GM18507 (cell line): ENCODE measurements at places on chromosomes 1 and 21.
A peak's percentile ranks its signal among the peaks of the same experiment; 100 is the strongest.

DNA sequence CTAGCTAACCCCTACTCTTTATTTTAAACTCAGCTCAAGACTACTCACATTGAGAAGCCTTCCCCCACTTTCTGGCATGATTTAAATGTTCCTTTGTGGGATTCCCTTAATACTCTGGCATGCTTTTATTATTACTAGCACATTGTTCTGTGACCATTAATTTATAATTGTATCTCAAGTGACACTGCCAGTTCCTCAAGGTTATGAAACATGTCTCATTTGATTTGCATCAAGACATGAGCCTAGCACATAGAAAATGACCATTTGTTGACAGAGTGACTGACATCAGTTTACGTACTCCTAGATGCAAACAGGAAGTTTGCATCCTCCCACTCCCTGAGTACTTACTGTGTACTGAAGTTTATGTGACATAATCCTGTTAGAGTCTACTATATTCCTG lies 15.2 kb downstream of the RGS4 start:
- DNase-seq = no peak

- DNase-seq = peak; percentile 28
These were observed 359 bp downstream of the LRRC3 start for GRCh38 chr21:44455524-44456213.

DNA sequence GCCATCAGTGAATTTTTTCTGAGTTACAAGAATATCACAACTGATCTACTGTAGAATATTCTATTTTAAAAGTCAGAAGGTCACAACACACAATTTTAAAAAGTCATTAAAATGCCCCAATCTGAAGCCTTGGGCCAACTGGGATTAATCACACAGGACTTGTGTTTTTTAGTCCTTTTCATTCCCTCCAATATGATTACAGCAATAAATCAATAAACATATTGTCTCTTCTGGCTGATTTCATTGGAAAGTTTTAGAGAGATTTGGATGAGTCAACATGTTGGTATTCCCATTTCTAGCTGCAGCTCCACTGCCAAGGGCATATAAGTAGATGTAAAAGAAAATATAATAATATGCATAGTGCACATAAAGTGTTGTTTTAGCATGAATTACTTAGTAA lies 85.8 kb downstream of the NIBAN1 start:
- no peak for DNase-seq

DNA sequence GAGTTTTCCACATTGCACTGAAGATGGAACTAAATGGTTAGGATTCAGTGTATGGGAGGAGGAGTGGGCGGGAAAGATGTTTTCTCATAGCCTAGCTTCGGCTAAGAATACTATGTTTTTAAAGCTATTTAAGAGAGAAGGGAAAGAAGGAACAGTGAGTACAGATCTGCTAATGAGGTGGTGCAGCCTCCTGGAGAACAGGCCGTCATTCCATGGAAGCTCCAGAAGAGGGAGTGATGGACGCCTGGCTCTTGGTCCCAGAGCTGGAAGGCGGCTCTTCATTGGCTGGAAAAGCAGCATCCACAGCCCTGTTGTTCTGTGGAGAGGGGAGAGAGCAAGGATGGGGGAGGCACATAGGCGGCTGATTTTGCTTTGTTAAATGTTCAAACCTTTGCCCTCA lies 6.9 kb downstream of the CAMK1G start:
- DNase-seq = no peak

- no peak for DNase-seq
These were observed 591 bp upstream of the KDM1A start for GRCh38 chr1:23018661-23019093.

DNA sequence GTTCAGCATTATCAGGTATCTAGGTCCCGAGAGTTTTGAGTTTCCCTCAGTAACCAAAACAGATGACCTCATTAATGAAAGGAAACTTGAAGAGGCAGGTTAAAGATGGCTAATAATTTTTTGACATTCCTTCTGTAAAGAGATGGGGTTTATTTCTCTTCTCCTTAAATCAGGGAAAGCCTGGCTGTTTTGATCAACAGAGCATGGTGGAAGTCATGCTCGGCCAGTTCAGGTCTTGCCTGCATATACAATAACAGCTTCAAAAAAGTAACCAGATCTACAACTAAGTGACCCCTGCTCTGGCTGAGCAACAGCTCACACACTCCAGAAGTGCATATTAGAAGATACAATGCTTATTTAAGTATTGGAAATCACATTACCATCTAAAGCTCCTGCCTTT lies 36.6 kb upstream of the POU2F1 start:
- DNase-seq = no peak

DNA sequence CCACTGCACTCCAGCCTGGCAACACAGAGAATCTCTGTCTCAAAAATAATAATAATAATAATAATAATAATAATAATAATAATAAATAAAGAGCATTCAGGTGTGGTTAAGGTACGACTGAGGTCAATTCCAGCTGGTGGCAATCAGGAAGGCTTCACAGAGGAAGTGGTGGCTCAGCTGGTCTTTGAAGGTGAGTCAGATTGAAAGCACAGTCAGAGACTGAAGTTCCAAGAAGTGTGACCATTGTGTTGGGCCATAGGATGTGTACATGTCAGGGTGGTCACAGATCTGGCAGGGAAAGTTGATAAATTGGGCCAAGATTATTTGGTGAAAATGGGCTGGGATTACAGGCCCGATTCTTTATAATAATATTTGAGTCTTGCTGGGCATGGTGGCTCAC lies 31.0 kb upstream of the MED18 start:
- peak; percentile 38 for DNase-seq

DNA sequence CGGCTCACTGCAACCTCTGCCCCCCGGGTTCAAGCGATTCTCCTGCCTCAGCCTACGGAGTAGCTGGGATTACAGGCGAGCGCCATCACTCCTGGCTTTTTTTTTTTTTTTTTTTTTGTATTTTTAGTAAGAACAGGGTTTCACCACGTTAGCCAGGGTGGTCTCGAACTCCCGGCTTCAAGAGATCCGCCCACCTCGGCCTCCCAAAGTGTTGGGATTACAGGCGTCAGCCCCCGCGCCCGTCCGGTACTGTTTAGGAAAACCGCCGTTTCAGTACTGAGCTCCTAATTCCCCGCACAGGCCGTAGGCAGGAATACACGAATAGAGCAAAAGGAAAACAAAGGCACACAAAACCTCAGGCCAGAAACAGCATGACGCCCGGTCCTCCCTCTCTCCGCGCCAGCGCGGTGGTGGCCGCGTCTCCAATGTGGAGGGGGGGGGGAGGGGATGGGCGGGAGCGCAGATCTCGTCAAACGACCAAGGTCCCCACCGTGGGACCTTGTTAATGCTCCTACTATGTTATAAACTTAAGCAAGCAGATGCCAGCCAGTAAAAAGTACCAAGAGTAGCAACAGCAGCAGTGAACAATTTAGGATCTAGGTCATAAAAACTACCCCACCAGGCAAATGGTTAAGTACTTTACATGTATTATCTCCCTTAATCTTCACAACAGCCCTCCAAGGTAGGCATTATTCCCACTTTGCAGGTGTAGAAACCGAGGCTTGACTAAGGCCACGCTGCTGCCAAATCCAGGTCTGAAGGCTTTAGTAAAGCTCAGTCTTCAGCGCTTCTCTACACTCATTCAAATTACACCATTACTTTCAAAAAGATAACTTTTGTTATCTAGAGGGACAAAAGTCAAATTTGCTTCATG lies 648 bp upstream of the ADAR start:
- no peak for DNase-seq

DNA sequence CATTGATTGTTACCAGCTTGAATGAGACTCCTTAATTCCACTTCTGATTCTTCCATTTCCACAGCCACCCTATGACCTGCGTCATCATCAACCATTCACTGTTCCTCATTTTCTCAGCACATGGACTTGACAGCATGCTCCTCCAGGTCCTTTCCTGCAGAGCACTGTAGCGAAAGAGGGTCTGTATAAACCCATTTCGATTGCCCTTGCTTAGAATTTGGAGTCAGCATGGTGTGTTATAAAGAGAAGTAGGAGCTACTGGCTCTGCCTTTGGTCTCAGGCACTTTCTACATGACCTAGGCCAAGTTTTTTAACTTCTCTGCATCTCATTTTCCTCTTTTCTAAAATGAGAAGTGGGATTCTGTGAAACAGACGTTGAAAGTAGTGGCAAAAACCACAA lies 133.8 kb downstream of the AK5 start:
- no peak for DNase-seq

- DNase-seq = no peak
These were observed 150.2 kb downstream of the FOXD2 start for GRCh38 chr1:47587891-47588582.

- no peak for DNase-seq
These were observed 540.0 kb downstream of the KIF26B start for GRCh38 chr1:245694753-245695195.

DNA sequence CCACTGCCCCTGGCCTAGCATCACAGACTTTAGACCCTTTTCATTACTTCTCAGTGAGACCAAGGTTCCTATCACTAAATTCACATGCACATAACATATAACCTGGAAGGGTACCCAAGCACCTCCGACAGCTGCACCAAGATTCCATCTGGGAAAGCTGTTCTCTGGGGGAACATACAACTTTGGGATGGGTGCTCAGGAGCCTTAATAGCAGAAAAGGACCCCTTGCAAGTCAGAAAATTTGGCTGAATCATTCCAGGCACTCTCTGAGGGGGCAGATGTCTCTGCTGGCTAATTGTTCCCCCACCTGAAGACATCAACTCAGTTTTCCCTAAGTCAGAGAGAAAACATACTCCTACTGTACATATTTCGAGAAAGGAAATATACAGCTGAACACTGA lies 41.3 kb upstream of the PSEN2 start:
- no peak for DNase-seq

- no peak for DNase-seq
These were observed 39.6 kb upstream of the ADAM30 start for GRCh38 chr1:119935915-119936314.

GRCh38 chr1:39922251-39922688 lies 20.6 kb upstream of the MYCL start:
- DNase-seq = no peak

GRCh38 chr1:2429780-2430591 lies 17.6 kb upstream of the PEX10 start:
- no peak for DNase-seq

- DNase-seq = no peak
These were observed 337.4 kb downstream of the SRGAP2C start for GRCh38 chr1:121522061-121522759.

DNA sequence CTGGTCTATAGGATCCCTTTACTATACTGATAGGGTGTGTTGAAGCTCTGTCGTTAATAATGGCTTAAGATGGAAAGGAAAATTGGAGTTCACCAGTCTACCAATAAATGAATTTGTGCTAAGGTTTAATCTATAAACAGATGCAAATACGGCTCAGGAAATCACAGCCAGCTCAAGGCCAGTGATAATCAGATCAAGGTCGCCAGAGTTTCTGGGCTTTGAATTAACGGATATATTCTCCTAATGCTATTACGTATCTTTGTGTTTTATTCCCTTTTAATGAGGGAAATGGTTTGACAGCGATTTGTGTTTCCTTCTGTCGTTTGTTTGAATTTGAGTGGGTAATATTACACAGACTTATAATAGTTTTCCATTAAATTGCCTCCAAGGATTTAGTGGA lies 279.6 kb downstream of the BACH1 start:
- no peak for DNase-seq

DNA sequence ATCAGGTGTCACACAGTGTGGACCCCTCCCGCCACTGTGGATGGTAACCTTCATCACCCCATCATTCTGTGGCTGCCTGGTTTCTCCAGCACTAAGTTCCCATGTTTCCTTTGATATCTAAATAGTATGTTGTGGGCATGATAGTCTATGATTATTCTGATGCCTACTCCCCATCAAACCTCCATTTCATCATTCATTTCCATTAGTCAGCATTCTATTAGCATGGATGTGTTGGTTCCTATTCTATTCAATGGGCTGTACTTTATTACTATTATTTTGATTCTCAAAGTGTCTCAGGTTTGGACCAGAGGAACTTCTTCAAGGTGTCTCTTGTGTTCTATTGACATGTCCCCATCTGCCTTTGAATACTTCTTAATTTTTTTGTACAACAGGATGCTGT lies 112.0 kb downstream of the DISC1 start:
- DNase-seq = no peak

GRCh38 chr1:40264354-40264781 lies 6.3 kb downstream of the ZMPSTE24 start:
- DNase-seq = no peak

DNA sequence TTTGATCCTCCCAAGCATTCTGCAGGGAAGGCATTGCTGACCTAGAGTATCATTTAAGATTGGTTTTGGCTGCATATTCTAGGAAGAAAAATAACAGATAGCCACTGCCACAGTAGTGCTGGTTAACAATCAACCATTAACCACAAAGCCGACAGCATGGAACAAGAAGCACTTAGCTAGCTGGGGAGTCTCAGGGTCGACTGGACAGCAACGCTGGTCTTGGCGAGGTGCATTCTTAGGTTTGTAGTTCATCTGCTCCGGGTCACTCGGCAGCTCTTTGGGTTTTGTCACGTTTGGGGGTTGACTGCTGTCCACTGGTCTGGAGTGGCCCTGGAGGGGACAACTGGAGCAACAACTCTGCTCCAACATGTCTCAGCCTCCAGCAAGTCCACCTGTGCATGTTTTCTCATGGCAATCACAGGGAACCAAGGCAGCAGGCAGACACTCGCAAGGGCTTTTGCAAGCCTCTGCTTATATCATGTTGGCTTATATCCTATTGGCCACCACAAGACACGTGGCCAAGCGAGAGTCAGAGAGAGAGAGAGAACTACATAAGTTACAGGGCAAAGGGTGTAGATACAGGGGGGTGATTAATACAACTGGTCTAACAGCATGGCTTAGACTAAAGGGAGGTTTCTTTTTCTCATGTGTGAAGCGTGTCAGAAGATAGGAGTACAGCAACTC lies 99.5 kb downstream of the LACTBL1 start:
- no peak for DNase-seq

DNA sequence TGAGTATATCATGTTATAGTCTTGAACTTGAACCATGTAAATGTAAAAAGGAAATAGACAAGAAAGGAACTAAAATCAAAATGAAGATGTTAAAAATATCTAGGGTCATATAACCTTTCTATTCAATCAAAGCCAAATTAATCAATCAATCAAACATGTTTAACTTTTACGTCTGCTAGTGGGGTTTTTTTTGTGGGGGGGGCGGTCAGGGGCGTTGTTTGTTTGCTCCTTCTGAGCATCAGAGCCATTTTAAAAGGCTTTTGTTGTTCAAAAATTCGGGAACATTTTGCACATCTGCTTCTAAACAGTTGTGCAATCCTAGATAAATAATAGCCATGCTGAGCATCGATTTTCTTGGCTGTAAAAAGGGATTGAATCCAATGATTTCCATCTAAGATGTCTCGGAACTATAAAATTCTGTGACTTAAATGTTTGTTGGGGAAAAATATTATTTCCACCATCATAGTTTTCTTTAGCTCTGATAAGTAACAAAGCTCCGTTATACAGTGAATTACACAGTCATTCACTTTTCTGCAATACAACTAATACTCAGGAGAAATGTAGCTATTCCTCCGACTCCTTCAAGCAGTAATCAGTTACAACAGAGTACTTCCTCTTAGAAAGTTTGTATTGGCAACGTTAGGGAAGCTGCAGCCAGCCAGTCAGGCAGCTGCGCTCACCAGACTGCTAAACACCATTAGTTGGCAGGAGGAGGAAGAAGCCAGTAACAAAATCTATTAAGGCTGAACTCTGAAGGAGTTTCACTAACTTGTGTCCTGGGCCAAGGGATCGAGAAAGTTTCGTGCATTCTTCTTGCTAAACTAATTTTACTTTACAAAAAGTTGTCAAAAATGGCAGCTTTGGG lies 2.2 kb downstream of the SPATA6 start:
- no peak for DNase-seq

GRCh38 chr1:164617377-164618201 lies 58.6 kb downstream of the PBX1 start:
- no peak for DNase-seq

- DNase-seq = no peak
These were observed 84.4 kb downstream of the CD58 start for GRCh38 chr1:116486424-116486823.
